Large intestine (tissue), 12 donors: ENCODE measurements at places on chromosomes 12 and 14.

DNA sequence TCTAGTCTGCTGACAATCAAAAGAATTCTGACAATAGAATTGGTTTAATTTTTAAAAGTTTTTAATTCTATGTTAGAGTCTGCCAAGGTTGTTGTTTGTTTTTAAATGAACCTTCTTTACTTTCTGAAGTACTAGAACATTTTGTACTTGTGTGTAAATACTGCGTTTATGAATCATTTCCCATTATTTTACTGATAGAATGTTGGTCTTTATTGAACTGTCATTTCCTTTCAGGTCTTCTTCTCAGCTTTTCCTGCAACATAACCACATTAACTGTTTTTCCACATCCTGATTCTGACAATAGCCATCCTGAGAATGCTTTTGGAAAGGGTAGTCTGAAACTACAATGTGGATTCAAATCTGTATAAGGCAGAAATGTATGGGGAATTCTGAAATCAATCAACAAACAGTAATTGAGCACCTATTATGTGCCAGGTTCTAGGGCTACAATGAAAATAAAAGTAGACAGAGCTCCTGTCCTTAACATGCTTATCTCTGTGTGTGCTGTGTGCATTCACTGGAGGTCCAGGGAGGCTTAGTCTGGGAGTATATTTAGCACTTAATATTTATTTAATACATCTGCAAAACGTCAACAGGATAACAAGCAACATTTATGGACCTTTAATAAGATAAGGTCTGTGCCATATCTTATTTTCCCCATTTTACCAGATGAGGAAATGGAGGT, 73.1 kb upstream of the SLC38A2 start:
- no peak for DNase-seq

- no peak for DNase-seq
Observed at GRCh38 chr14:95163132-95163531, 5.8 kb upstream of the DICER1 start.

- DNase-seq = no peak
Observed at GRCh38 chr14:98859301-98859700, 412.7 kb downstream of the BCL11B start.

- DNase-seq = no peak
Observed at GRCh38 chr12:122080149-122081082, 1.9 kb downstream of the MLXIP start.

GRCh38 chr14:89212386-89213235, 204.4 kb downstream of the FOXN3 start:
- no peak for DNase-seq

GRCh38 chr12:19792028-19792427, 352.7 kb downstream of the AEBP2 start:
- no peak for DNase-seq

DNA sequence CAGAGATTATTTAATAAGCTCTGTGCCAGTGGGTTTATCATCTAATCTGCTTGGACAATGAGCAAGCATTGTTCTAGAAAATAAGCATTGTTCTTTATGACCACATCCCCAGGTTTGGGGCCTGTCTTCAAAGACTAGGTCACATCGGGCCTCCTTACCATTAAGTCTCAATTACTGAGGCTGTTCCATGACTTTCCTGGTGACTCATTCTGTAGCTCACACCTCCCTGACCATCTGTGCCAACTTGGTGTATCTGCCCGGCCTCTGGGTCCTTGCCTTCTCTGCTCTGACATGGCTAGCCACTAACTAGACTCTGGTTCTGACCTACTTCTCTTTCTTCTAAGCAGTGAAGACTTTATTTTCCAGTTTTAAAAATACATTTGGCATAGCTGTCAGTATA, 44.4 kb upstream of the PLEKHA5 start:
- no peak for DNase-seq

- peak; percentile 47 for DNase-seq
Observed at GRCh38 chr14:57244106-57244505, 24.6 kb downstream of the EXOC5 start.

GRCh38 chr12:66058554-66058953, 72.0 kb downstream of the LLPH start:
- DNase-seq = no peak

GRCh38 chr12:127685931-127686330, 581.0 kb upstream of the TMEM132C start:
- no peak for DNase-seq

GRCh38 chr12:31371256-31371620, 45.3 kb upstream of the SINHCAF start:
- peak; percentile 86 for DNase-seq

DNA sequence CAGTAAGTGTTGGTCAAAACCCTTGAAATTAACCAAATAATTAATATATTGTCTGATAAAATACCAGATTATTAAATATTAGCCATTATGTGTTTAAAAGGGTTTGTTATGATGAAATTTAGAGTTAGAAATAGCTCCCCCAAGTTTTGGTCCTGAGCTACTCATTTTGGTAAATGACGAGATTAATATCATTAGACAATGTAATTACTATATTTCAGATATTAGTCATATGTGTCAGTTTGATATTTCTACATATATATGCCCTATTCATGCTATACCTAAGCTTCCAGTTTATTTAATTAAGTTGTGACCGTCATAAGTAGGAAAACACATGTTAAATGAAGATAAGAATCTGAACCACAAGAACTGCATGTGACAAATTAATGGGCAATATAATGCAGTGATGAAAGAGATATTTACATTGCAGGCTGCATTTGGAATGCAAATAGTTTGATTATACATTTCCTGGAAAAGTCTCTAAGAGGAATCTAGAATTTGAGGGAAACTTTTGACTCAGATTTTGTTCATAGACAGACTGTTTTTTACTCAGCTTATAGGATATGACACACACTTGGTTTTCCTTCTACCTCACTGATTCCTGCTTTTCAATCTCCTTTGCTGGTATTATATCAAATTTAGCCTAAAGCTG, 70.5 kb downstream of the TBC1D30 start:
- no peak for DNase-seq

- no peak for DNase-seq
Observed at GRCh38 chr12:6241495-6241894, 41.3 kb downstream of the CD9 start.

DNA sequence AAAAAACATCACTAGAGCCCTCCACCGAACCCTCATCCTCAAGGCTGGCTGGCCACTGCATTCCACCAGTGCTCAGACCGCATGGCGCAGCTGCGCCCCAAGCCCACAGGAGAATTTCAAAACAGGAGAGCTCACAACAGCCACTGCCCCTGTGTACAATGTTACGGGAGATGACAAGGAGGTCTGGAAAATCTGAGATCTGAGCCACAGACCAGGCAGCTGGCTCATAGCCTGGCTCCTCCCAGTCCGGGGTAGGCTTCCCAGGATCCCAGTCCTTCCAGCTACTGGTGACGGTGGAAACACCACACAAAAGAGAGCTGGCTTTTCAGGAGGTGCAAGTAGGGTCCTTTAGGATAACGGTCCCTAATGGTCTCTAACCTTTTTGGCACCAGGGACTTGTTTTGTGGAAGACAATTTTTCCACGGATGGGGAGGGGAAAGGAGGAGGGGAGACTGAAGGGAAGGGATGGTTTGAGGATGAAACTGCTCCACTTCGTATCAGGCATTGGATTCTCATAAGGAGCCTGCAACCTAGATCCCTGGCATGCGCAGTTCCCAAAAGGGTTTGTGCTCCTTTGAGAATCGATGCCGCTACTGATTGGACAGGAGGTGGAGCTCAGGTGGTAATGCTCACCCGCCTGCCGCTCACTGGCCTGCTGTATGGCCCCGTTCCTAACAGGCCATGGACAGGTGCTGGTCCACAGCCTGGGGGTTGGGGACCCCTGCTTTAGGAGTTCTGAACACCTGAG, 23.0 kb upstream of the NRDE2 start:
- peak; percentile 14 for DNase-seq

DNA sequence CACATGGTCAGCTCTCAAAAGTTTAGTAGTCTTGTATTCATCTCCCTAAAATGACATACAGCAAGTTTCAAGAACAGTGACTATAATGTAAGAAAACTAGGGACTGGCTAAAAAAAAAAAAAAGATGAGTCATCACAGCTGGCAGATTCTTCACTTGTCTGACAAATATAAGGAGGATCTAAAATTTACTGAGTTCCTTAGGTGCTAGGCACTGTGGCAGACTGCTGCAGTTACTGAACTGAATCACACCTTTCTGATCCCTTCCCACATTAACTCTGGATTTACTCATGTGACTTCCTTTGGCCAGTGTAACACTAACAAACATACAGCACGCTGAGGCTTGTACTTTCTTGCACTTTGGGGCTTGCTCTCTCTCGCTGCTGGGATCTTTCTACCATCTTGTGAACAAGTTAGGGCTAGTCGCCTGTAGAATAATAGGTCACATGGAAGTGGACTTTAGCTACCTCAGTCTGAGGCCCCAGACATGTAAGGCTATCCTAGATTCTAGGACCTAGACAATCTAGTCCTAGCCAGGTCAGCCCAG, 32.1 kb downstream of the BAZ1A start:
- peak; percentile 5 for DNase-seq

DNA sequence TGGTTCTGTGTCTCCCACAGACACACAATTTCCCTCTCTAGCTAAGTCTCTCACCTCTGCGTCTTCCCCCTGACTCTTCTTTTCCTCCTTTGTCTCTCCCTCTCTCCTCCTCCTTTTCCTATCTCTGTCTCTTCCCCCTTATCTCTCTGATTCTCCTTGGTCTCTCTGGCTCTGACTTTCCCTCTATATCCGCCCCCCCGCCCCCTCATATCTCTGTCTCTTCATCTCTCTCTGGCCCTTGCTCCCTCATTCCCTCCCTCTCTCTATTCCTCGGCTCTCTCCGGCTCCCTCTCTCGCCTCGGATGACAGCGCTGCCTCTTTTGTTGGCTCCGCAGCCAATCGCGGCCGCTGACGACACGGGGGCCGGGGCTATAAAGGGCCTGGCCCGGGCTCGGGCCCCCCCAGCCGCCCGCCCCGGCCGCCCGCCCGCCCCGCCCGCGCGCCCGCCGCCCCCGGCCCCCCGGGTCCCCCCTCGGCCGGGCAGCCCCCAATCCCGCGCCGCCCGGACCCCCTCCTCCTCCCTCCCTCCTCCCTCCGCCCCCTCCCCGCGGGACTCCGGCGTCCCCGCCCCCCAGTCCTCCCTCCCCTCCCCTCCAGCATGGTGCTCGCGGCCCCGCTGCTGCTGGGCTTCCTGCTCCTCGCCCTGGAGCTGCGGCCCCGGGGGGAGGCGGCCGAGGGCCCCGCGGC, at the start of gene GDF11:
GDF11 (plus strand) TSS at position 404 of the 687 bp plus-strand sequence; CDS start at position 599, 195 bp downstream.
- DNase-seq = peak; percentile 69

DNA sequence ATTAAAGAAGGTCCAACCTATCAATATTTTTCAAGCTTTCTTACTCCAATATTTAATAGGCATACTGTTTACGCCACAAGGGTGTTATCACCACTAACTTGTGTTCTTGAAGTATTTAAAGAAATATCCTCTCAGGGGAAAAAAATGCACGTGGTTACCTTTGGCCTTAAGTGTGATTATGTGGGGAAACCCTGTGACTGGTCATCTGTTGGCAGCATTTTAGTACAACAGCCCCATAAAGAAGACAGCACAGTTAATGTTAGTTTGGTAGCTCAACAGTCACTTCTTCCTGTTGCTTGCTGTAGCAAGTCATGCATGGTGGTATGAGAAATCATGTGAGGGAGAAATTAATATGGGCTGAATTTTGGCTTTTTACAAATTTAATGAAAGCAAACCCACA, 1021.5 kb upstream of the TMEM132C start:
- peak; percentile 5 for DNase-seq

- no peak for DNase-seq
Observed at GRCh38 chr14:68941820-68942219, 37.3 kb downstream of the ACTN1 start.

GRCh38 chr14:94342334-94342934, 19.3 kb upstream of the SERPINA6 start:
- peak; percentile 91 for DNase-seq

DNA sequence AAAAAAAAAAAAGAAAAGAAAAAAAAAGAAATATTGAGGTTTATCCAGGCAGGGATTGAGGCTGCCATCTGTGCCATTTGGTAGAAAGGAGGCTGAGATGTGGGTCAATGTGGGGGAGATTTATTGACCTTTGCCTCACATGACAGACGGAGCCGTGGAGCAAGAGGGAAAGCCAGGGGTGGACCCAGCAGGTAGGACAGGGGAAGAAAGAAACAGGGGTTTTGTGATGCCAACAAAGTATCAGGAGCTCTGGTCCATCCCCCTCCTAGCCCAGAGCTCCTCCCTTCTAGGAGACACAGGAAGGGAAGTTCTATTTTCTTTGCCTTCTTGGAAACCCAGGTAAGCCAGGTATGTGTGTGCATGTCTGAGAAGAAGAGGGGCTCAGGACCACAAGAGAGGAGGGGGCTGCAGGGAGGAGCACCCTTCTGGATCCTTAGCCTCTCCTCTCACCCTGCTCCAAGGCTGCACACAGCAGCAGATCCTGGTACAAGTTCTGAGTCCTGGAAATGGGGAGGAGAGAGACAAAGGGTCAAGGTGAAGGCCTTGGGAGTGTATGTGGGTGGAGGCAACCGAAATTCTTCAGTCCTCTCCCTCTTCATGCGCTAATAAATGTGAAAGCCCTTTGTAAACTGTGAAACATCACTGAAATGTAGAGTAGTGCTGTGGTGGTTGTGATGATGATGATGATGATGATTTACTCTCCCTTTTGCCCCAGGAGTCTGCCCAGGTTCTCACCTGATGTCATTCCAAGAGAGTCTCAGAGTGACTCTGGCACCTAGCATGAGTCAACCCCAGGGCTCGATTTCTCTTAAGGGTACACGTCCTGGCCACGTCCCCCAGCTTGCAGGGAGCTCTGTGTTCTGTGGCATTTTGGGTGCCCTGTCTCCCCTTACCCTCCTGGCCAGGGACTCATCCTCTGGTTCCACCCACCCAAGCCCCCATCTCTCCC, 26.3 kb downstream of the ZFP36L1 start:
- no peak for DNase-seq
